ENCODE measurements at places on chromosomes 1 and 21.

GRCh38 chr1:153498746-153499145 lies 37.0 kb downstream of the S100A6 start:
- no peak for DNase-seq

- no peak for DNase-seq
Observed at GRCh38 chr21:42558846-42559245, 45.2 kb downstream of the SLC37A1 start.

DNA sequence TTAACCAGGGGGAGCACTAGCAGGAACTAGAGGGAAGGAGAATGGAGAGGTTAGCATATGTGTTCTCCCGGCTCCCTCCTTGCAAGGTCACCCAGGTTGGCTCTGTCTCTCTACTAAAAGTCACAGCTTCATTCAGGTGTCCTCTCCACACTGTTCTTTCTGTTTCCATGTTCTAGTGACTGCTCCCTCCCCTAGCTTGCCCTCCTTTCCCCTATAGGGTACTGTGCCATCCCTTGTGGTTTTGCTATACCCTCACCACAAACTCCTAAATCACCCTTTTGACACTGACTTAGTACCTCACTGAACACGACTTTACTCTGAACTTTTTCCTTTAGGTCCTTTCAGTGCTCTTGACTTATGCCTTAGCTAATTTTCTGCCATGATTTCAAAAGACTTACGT lies 389.3 kb downstream of the ST6GALNAC3 start:
- DNase-seq, result no peak

DNA sequence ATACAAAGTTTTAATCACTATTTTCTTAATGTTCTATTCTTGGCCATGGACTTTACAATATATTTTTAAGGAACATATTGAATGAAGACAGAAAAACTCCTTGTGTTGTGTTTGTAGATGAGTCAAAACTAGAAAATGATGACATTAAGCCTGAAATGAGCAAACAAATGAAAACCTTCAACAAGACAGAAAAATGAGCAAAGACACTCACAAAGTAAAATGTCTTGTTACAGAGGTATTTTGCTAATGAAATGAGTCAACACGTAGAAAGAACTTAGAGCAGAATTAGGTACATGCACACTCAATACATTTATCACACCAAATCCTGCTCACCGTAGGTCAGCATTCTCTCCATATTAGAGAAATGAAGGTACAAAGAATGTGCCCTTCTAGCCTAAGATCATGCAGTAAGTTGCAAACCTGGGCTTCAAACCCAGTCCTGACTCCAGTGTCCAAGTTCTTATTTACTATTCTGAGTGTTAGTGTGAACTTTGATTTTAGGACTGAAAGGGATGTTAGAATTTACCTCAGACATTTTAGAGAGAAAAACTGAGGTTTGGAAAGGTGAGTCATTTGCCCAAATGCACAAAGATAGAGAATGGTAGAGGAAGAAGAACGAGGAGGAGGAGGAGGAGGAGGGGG lies 133.9 kb upstream of the SGIP1 start:
- DNase-seq, result peak; percentile 18

- DNase-seq, result no peak
Observed at GRCh38 chr1:214927796-214928195, 154.7 kb upstream of the KCNK2 start.

- DNase-seq, result no peak
Observed at GRCh38 chr1:115312742-115313141, 25.3 kb downstream of the NGF start.

- no peak for DNase-seq
Observed at GRCh38 chr21:27817074-27817473, 850.2 kb upstream of the ADAMTS5 start.

GRCh38 chr1:22275626-22276395 lies 132.9 kb upstream of the WNT4 start:
- peak; percentile 49 for DNase-seq

- DNase-seq, result no peak
Observed at GRCh38 chr21:33075128-33075527, 5.2 kb downstream of the OLIG1 start.

- no peak for DNase-seq
Observed at GRCh38 chr1:72524021-72524420, 241.7 kb upstream of the NEGR1 start.

DNA sequence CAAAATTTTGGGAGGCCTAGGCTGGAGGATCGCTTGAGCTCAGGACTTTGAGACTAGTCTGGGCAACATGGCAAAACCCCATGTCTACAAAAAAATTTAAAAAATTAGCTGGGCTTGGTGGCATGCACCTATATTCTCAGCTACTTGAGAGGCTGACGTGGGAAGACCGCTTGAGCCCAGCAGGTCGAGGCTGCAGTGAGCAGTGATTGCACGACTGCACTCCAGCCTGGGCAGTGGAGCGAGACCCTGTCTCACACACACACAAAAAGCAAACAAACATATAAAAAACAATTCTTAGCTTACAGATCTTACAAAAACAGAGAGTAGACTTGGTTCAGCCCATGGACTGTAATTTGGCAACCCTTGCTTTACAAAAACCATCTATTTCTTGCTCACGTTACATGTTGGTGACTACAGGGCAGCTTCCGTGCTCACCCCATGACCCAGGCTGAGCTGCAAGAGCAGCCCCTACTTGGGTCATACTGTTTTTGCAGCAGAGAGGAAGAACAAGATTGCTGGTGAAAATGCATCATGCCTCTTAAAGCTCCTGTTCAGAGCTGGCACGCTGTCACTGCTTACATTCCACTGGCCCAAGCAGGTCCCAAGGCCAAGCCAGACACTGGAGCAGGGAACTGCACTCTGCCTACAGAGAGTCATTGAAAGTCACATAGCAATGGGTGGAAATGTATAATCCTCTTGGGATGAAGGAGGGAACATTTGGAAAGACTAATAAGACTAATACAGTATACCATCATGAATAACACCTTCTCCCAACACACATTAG lies 13.4 kb upstream of the ZBTB8A start:
- DNase-seq, result no peak

DNA sequence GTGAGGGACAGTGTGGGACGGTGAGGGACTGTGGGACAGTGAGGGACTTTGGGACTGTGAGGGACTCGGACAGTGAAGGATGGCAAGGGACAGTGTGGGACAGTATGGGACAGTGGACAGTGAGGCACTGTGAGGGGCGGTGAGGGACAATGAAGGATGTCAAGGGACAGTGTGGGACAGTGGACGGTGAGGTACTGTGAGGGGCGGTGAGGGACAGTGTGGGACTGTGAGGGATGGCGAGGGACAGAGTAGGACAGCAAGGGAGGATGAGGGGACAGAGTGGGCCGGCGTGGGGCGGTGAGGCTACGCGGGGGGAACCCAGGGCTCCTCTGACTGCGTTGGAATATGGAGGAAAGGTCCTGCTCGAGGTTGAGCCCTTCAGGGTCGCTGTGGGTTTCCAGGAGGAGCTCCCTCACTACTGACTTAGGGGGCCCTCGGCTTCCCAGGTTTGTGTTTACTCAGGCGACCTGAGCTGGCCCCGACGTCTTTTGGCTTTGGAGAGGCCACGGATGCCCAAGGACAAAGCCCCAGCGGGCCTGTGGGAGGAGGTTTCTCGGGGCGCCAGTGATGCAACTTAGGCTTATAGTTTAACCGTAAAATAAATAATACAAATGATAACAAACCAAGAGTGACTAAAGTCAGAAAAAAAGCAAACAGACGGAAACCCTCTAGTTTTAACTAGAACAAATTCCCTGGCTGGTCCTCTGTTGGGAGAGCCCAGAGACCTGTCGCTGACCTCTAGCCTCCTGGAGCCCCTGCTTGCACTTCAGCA lies 1.1 kb upstream of the ERRFI1 start:
- DNase-seq, result peak; percentile 64

DNA sequence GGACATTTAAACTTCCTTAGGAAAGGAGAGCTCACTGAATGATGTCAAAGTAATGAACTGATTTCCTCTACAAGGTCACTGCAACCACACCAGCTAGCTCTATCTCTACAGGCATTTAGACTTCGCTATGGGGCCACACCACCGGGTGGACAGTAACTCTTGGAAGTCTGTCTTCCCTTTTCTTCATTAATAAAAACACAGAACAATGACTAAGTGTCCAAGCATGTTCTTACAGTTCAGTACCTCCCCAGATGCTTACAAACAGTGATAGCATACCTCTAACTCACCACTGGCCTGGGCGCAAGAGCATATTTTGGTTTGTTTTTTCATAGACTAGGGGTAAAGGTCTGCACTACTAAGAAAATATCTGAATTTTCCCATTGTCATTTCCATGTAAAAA lies 54.6 kb downstream of the SIM2 start:
- peak; percentile 16 for DNase-seq

DNA sequence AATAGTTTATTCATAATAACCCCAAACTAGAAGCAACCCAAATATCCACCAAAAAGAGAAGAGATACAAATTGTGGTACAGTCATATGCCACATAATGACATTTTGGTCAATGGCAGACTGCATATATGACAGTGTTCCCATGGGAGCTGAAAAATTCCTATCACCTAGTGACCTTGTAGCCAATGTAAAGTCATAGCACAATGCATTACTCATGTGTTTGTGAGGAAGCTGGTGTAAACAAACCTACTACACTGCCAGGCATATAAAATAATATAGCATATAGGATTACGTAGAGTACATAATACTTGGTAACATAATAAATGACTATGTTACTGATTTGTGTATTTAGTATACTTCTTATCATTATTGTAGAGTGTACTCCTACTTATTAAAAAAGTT lies 29.5 kb upstream of the SLFNL1 start:
- DNase-seq, result no peak

GRCh38 chr21:35189077-35189863 lies 140.2 kb upstream of the RUNX1 start:
- DNase-seq, result peak; percentile 96

- peak; percentile 82 for DNase-seq
Observed at GRCh38 chr1:22689505-22689904, 21.1 kb upstream of the EPHB2 start.

- no peak for DNase-seq
Observed at GRCh38 chr1:63704443-63704842, 69.4 kb upstream of the ROR1 start.

DNA sequence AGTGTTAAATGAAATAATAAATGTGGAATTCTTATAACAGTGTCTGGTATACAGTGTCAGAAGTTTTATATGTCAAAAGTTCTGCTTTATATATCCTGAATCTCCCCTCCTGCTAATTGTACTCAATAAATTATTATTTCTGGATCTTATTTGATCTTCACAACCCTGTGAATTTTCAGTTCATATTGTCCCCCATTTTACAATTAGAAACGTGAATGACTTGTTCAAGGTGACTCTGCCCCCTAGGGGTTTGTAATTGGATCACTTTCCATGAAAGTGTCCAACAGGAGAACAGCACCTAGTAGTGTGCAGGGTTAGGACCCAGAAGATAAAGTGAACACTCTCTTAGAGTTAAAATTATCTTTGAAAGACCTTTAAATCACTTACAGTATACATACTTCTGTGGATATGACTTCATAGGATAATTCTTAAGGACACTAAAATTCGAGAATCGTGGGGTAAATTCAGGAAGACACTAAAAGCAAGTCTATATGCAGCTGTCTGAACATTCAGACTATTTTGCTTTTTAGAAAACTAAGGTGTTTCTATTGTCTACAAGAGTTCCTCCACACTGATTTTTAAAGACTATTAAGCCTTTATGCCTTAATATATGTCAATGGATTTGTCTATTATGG lies 4.5 kb upstream of the DDR2 start:
- DNase-seq, result peak; percentile 70

GRCh38 chr1:225554216-225554812 lies 98.6 kb downstream of the ENAH start:
- DNase-seq, result peak; percentile 52

DNA sequence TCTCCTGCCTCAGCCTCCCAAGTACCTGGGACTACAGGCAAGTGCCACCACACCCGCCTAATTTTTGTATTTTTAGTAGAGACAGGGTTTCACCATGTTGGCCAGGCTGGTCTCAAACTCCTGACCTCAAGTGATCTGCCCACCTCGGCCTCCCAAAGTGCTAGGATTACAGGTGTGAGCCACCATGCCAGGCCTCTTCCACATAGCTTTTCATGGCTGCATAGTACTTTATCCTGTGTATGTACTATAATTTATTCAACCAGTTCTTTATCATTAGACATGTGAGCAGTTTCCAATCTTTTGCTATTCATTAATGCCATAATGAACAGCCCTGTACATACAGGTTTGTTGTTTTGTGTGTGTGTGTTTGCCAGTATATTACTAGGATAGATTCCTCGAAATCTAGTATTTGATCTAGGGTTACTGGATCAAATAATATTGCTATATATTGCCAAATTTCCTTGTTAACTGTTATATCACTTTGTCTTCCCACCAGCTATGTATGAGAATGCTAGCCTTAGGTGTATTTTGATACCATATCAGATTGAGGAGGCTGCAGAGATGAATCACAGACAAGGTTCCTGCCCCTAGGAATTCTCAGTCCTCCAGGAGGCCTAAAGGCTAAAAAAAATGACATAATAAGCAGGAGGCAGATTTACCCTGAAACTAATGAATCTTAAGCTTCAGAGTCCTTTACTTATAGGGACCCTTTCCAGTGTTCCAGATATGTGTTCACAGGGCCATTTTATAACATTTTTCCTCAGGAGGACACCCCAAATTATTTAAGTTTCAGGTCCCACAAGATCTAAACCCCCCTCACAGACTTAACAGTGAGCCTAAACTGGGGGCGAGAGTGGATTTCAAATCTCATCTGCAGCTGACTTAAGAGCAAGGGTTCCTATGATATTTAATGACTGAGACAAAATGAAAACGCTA lies 2.1 kb upstream of the PDIK1L start:
- DNase-seq, result no peak

GRCh38 chr1:7940745-7941436 lies at the start of gene TNFRSF9:
TSS of gene TNFRSF9 (minus strand) at chr1:7940839. CDS start at chr1:7939994, 845 bp downstream.
- DNase-seq, result peak; percentile 60

DNA sequence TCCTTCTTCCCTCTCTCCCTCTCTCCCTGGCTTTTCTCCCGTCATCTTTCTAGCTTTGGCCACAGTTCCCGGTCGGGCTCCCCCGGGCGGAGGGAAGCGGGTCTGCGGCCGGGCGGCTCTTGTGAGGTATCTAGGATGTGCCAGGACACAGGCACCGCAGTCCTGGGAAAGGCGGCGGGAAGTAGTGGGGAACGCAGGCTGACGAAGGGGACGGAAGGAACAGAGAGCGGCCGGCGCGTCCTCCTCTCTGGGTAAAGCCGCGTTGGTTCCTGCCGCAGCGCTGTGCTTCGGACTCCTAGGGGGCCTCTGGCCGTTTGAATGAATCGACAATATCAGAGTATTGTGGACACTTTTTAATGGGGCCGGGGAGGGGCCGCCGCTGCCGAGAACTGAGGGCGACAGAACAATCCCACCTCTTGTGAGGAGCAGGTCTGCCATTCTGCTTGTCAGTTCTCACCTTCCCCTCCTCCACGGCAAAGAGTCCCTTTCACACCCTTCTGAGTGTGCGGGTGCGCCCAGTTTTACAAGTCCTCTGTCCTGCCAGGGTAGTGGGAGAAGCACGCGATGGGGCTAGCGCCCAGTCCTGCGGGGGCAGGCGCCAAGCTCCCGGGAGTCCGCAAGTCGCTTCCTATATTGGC lies 1.2 kb upstream of the LHX9 start:
- peak; percentile 58 for DNase-seq

GRCh38 chr1:185720633-185721272 lies 13.4 kb upstream of the HMCN1 start:
- peak; percentile 80 for DNase-seq

Data from fibroblast of mammary gland (primary cell).